ENCODE measurements at places on chromosomes 3 and 15.

DNA sequence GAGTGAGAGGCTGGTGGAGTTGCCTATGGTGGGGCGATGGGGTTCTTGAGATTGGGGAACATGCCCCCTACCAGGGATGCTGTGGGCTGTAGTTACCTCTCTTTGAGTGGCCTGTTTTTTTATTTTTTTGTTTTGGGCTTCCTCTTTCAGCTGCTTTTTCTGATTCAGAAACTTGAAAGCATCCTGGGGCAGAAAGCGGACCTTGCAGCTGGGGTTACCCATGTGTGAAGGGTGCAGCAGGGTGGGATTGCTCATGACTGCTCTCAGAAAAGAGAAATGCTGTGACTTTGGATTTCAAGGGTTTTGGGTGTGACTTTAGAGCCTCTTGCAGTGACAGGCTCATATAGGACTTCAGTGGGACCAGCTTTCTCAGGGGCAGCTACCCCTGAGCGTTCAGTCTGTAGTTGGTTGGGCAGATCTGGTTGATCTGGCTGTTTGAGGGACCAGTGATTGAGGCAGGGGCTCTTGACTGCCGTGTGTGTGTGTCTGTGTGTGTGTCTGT, 1.8 kb downstream of the LIMD1 start:
- peak; percentile 24 for DNase-seq

GRCh38 chr3:126431103-126431534, 36.4 kb downstream of the CFAP100 start:
- DNase-seq = no peak

DNA sequence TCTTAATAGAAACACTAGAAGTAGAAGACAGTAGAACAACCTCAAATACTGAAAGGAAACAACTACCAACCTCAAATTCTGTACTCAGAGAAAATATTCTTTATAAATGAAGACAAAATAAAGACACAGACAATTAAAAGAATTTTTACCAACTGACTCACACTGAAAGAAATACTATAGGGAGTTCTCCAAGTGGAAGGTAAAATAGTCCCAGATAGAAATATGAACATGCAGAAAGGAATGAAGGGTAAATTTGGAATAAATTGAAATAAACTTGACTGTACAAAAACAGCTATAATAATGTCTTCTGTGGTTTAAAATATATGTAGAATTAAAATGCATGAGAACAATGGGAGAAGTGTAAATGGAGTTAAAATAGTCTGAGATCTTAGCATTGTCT, 36.7 kb upstream of the CCDC174 start:
- DNase-seq = no peak

DNA sequence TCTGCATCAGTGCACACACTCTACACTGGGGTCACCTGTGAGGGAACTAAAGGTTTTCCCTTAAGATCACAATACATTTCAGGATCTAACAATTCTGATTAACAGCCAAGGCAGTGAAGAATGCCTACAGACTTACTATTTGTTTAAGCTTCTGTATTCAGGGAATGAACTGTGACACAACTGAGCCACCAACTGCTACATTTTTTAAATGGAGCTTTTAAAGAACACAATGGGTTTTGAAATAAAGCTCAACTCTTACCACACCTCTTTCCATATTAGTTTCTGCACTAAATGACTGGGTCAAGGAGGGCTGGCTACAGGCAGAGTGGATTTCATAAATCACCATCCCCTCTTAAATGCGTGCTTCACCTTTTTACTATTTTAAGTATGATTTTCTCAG, 100.2 kb downstream of the TMCC1 start:
- DNase-seq = no peak

DNA sequence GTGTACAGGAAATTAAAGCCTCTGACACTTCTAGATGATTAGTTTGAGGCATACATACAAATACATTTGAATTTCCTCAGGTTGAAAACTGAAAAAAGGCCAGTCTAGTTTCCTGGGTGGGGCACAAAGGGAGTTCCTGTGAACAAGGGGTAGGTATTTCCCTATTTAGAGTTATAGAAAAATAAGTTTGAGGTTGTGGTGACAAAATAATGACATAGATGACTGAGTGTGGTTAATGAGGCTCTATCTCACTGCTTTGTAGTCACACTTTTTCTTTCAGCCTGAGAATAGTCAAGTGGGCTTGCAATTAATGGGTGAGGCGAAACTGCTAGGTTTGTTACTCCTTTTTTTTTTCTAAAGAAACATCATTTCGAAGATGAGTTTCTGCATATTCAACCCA, 4.3 kb downstream of the SLCO3A1 start:
- DNase-seq = peak; percentile 87
